ENCODE measurements at places on chromosomes 5 and 9.

- DNase-seq: no peak
Observed at GRCh38 chr9:97243606-97244005, 63.9 kb upstream of the CCDC180 start.

- no peak for DNase-seq
Observed at GRCh38 chr5:86864051-86864450, 246.3 kb downstream of the COX7C start.

- no peak for DNase-seq
Observed at GRCh38 chr5:124436294-124436693, 310.1 kb downstream of the ZNF608 start.

DNA sequence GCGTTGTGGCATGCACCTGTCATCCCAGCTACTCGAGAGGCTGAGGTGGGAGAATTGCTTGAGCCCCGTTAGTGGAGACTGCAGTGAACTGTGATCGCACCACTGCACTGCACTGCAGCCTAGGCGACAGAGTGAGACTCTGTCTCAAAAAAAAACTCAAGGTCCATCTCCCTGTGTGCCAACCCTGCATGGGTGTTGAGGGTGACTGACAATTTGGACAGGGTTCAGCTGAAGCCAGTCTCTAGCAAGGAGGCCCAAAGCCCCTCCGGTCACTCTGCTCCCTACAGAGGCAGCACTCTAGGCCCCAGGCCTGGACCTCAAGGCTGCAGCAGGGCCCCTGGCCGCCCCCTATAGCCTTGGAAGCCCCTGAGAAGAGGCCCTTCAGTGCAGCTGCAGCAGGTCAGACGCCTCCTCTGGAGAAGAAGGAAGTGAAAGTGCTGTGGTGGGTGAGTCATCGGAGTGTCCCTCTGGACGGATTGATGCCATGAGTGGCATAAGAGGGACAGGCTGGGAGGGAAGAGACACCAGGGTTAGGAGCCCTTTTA lies 39.2 kb upstream of the NEK6 start:
- DNase-seq: peak; percentile 78

- DNase-seq: no peak
Observed at GRCh38 chr5:96023518-96023917, 61.9 kb upstream of the ELL2 start.

GRCh38 chr9:138078846-138079245 lies 201.3 kb downstream of the CACNA1B start:
- peak; percentile 5 for DNase-seq

DNA sequence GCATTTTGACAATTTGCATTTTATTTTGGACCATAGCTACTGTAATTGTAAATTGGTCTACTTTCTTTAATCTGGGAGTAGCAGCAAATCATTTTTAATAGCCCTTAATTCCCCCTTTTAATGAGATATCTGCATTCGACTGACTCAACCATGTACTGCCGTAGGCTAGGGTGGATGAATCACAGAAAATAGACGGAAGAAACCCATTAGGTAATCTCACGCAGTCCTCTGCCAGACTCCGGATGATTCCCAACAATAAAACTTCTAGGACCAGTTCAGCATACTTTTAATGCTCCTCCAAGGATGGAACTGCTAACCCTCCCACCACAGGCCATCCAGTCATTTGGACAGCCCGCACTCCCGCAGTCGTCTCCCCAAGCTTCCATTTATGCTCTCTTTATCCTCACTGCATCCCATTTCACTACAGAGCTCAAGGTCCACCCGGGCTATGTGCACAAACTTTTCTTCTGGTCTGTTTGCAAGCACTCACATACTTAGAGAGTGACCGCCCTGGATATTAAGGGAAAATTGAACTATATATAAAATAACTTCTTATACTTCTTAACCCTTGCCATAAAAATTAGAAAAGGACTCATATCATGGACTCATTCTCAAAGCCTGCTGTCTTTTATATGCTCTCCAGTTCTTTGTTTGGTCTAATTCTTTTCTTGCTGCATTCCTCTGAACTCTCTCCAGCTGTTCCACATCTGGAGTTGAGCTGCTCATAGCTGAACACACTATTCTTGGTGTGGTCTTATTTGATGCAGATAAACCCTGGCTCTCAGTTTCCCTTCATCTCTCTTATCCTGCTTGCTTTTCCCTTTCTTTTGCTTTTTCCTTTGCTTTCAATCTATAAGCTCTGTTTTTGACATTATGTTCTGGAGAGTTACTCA lies 326.6 kb downstream of the ARL15 start:
- no peak for DNase-seq

DNA sequence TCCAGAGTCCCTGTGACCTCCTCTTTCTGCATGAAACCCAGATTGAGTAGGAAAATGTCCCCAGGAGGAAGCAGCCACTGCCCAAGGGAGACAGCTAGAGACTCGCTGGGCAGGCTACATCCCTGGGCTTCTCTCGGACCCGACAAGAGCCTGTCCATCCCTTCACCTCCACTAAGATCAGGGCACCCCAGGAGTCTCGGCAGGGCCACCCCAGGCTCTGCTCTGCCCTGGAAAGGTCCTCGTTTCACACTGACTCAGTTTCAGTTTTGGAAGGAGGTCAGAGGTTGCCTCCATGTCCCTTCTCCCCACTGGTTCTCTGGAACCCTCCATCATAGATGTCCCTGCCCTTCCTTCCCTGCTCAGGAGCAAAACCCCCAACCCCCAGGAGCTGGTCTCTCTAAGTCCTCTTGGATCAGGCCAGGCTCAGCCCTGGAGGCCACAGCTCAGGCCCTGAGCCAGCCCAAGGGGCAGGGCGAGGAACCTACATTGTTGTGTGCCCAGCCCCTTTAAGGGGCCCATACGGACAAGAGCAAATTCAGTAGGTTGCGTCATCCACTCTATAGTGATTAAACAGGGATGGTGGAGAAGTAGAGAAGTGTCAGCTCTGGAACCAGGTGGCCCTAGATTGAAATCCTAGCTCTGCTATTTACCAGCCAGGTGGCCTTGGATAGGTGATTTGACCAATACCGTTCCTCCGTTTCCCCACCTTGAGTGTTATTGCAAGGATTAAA lies 37.4 kb downstream of the C9orf50 start:
- DNase-seq: no peak

- no peak for DNase-seq
Observed at GRCh38 chr5:126373375-126374108, 49.7 kb upstream of the GRAMD2B start.

- DNase-seq: no peak
Observed at GRCh38 chr5:162699361-162699760, 631.8 kb downstream of the GABRG2 start.

DNA sequence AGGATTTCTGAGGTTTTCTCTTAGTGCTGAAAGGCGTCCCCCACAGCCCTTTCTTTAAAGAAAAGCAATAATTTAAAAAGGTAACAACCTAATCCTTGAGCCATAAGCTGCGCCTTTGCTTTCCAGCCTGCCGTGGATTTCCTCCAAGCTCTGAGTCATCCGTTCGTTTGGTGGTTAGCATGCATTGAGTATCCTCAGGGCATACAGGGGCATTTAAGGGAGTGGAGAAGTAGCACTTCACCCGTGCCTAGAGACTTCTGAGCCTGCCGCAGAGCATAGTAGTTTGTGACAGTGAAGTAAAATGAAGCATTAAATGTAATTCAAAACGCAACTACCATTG lies 892 bp upstream of the TNC start:
- DNase-seq: no peak

DNA sequence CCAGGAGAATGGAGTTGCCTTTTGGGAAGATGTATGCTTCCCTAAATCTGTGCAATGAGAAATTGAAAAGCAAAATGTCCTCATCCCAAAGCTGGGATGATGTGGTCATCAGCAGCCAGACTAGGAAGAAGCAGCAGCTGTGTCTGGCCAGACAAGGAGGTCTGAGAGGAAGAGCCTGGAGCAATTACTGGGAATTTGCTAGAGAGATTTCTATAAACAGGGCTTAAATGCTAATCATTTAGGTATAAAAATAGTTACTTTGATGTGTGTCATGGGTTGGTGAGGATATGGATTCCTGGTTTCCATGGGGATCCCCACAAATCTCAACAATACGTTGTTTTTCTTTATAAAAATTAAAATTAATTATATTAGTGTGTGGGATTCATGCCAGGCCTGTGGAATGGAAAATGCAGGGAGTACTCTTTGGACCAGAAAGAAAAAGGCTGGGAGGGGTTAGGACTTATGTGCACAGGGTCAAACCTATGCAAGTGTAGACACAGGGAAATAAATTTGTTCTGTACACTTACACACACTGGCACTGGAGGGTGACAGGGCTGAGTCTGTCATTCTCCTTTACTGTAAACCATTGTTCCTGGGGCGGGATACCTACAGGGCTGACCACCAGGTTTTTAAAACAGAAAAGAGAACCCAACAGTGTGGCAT lies 58.7 kb upstream of the TRPC7 start:
- no peak for DNase-seq

Data from activated B cell treated with CpG ODN at 0.5 μM for 24 hours (primary cell).